ENCODE measurements at places on chromosomes 2 and 18.

GRCh38 chr2:39615675-39616074 lies 50.0 kb upstream of the TMEM178A start:
- no peaks in the 10 kb centered on the region for H3K4me1 ChIP-seq
- no peak overlapping the region for H3K27ac ChIP-seq
- no peak for DNase-seq
- H3K27me3 ChIP-seq, result no peaks in the 10 kb centered on the region

GRCh38 chr18:72555968-72556367 lies 11.8 kb upstream of the CBLN2 start:
- H3K27ac ChIP-seq, result no peak overlapping the region
- DNase-seq, result no peak
- no peaks in the 10 kb centered on the region for H3K36me3 ChIP-seq
- no peaks in the 10 kb centered on the region for H3K4me1 ChIP-seq
- no peak overlapping the region for H3K4me3 ChIP-seq
- H3K27me3 ChIP-seq, result no peaks in the 10 kb centered on the region

DNA sequence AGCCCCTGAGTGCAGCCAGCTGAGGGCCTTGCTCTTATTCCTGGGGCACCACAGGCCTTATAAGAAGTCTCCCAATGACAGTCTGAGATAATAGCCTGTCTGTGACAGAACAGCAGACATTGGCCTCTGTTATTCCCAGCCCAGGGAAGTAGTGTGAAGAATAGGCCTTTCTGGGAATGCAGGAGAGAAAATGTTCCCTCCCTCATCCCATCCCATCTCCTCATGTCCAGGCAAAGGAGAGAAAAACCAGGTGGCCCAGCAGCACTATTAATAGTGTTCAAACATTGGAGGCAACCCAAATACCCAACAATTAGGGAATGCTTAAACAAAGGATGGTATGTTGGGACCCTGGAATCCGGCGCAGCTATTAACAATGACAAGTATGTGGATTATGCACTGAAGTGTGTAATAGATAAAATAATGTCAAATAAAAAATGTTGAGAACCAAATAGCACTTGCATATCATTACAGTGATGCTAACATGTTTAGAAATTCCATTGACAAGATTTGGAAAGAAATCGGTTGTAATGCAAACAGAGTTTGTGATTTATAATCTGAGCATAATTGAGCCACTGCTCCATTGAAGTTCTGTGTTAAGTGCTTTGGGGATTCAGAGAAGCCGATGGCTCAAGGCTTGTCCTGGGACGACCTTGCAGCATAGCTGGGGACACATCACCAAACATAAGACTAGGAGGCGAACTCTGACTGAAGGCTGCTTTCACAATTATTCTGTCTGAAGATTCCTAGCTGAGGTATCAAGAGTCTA lies 69.3 kb downstream of the LBH start:
- peaks cover 26% of the 10 kb centered on the region for H3K4me1 ChIP-seq
- H3K27me3 ChIP-seq, result no peaks in the 10 kb centered on the region
- H3K27ac ChIP-seq, result peak overlapping the region; percentile 81
- no peaks in the 10 kb centered on the region for H3K36me3 ChIP-seq

- H3K27me3 ChIP-seq, result no peaks in the 10 kb centered on the region
- H3K4me3 ChIP-seq, result no peak overlapping the region
- H3K27ac ChIP-seq, result no peak overlapping the region
- H3K4me1 ChIP-seq, result no peaks in the 10 kb centered on the region
Measured at GRCh38 chr2:203629699-203630098, 76.7 kb upstream of the CD28 start.

GRCh38 chr2:72011791-72012190 lies 135.9 kb downstream of the CYP26B1 start:
- H3K4me1 ChIP-seq, result no peaks in the 10 kb centered on the region
- H3K36me3 ChIP-seq, result no peaks in the 10 kb centered on the region
- no peaks in the 10 kb centered on the region for H3K27me3 ChIP-seq

DNA sequence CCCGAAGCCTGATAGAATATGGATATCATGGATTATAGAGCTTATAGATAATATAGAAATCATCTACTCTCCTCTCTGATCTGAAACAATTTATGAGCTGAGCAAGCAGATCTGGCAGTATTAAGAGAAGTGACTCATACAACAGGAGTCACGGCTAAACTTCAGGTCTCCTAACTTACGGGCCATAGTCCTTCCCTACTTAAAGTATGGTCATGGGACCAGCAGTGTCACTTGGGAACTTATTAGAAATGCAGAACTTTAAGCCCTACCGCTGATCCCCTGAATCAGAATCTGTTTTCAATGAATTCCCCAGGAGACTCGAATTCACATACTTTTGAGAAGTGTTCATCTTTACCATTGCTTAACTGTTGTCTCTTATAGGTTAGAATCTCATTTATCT lies 195.7 kb upstream of the FANCL start:
- no peak overlapping the region for H3K4me3 ChIP-seq
- no peaks in the 10 kb centered on the region for H3K27me3 ChIP-seq
- no peaks in the 10 kb centered on the region for H3K4me1 ChIP-seq
- no peak for DNase-seq

DNA sequence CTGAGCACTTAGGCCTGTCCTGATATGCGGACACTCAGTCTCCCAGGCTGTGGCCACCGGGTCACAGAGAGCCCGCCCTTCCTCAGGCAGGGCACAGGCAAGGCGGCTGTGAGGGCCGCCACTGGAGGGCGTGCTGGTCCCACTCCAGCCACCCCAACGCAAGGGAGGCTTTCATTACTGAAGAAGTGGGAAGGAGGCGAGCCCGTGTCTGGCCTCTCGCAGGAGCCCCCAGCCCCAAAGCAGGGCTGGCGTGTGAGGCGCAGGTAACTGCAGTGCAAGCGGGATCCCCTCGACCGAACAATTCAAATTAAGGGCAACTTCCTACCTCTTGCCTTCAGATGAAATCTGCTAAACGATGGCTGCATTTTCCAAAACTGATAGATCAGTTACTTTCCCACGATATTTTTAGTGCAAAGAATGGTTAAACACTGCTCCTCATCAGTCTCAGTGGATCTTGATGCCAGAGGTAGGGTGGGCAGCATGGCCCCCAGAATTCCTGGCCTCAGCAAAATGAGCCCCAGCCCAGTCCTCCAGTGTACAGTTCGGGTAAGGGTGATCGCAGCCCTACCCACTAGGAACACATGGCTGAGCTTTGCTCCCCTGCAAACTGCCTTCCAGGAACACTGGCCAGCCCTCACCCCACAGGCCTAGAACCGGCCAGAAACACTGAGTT lies 97.2 kb downstream of the SEPTIN10 start:
- H3K27me3 ChIP-seq, result no peaks in the 10 kb centered on the region
- no peaks in the 10 kb centered on the region for H3K36me3 ChIP-seq
- no peak for DNase-seq
- no peak overlapping the region for H3K27ac ChIP-seq
- H3K4me3 ChIP-seq, result no peak overlapping the region
